ENCODE measurements at places on chromosomes 6 and 20. TPM values are rescaled to one million over a fixed set of nuclear protein-coding genes. Genes with fewer than 3 reads are reported as not detected.

TENT5A gene
- 24.2 TPM for total RNA-seq

SALL4 gene
- total RNA-seq, result 2.6 TPM

SYNDIG1 gene
- total RNA-seq, result 17.9 TPM

TPX2 gene
- total RNA-seq, result 0.71 TPM

LY6G6C gene
- 0.71 TPM for total RNA-seq

CST4 gene
- total RNA-seq, result not detected

CGAS gene
- 7.5 TPM for total RNA-seq

ETV7 gene
- total RNA-seq, result 6.7 TPM

ABHD16B gene
- not detected for total RNA-seq

GNMT gene
- 1.8 TPM for total RNA-seq

CCN2 gene
- 176 TPM for total RNA-seq

HLA-DMB gene
- 46.9 TPM for total RNA-seq

GJA10 gene
- total RNA-seq, result not detected

RAE1 gene
- total RNA-seq, result 17.5 TPM

CST3 gene
- 731 TPM for total RNA-seq

PPIL4 gene
- total RNA-seq, result 37.4 TPM

MYBL2 gene
- 0.40 TPM for total RNA-seq

TSPO2 gene
- total RNA-seq, result 0.53 TPM

CCND3 gene
- 62.9 TPM for total RNA-seq

DEFB132 gene
- not detected for total RNA-seq

CD93 gene
- 81.0 TPM for total RNA-seq

HTR1E gene
- total RNA-seq, result not detected

NOL4L gene
- total RNA-seq, result 39.4 TPM

ANKRD60 gene
- total RNA-seq, result not detected

PSORS1C2 gene
- total RNA-seq, result not detected

RAET1L gene
- total RNA-seq, result not detected

CST1 gene
- 2.5 TPM for total RNA-seq

BEND3 gene
- 2.4 TPM for total RNA-seq

DDX39B gene
- total RNA-seq, result 258 TPM

CHMP4B gene
- 72.8 TPM for total RNA-seq

POPDC3 gene
- 9.9 TPM for total RNA-seq

LSM2 gene
- total RNA-seq, result 30.1 TPM
